Dermis microvascular lymphatic vessel endothelial cell (primary cell): ENCODE measurements at places on chromosomes 4 and X. TPM values are rescaled to one million over a fixed set of nuclear protein-coding genes. Genes with fewer than 3 reads are reported as not detected.

- no peak for DNase-seq
These were observed 198.9 kb upstream of the LDB2 start for GRCh38 chr4:17097362-17097761.

DNA sequence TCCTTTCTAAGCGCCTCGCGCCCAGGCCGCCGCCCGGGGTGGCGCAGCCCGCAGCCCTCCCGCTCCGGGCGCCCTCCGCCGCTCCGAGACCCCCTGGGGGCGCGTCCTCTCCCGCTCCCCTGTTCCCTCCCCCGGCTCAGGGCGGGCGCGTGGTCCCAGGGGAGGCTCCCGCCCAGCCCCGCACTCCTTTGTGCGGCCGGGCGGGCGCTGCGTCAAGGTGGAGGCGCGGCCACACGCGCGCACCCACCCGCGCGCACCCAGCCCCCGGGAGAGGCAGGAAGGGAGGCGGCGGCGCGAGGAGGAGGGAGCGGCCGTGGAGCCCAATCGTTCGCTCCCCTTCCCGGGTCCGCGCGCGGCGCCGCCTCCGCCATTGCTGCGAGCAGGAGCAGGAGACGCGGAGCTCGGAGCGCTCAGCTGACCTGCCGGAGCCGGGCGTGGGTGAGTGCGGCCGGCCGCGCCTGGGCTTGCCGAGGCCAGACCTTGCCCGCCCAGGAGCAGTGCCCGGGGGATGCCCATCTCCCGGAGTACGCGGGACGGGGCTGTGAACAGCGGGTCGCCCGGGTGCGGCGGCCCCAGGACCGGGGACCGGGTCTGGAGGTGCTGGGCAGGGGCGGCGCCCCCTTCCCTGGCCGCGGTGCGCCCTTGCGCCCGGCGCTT, at the start of gene NSG1:
Gene NSG1, plus strand, starts transcription at position 367 of the 657 bp plus-strand sequence. CDS start 528 bp downstream, outside the sequence.
- DNase-seq, result no peak

- DNase-seq, result peak; percentile 19
These were observed 191.8 kb downstream of the BCOR start for GRCh38 chrX:39905946-39906345.

GRCh38 chrX:72346302-72346949, 40.7 kb upstream of the CITED1 start:
- DNase-seq, result no peak

DNA sequence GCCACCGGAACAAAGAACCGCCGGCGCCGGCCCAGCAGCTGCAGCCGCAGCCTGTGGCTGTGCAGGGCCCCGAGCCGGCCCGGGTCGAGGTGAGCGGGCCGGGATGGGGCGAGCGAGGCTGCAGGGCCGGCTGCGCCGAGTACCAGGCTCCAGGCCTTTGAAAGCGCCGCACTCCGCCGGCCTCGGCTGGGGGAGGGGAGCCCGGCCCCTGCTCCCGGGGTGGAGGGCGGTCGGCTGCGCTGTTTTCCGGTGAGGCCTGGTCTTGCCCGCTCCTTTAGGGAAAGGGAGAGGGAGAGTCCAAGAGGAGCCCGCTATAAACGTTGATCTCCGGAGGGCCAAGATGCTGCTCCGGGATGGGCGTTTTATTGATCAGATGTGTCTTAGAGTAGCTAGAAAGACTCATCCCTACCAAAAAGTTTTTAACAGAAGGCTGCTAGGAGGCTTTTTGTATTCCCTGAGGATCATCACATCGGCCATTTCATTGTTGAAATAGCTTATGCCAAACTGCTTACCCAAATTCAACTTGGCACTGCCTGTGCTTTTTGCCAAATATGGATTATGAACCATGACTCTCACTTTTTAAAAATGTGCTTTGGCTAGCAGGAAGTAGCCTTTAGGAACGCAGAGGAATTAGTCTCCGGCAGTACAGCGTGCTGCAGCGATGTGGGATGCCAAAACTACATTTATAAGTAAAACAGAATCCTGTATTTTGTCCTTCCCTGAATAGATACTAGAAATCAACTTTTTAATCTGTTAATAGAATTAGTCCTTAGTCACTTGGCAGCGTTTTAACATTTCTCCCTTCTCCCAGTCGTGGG, 760 bp downstream of the TMEM165 start:
- peak; percentile 46 for DNase-seq

- no peak for DNase-seq
These were observed 177.5 kb downstream of the NAA11 start for GRCh38 chr4:79148369-79148768.

PNMA6F gene
- not detected in 2 replicates for total RNA-seq

NAA11 gene
- total RNA-seq, result not detected in 2 replicates

TLR10 gene
- total RNA-seq, result not detected in 2 replicates

MSMO1 gene
- total RNA-seq, result 79.0 and 134 TPM in 2 replicates

ADGRA3 gene
- 8.6 and 15.3 TPM in 2 replicates for total RNA-seq

XAGE3 gene
- not detected in 2 replicates for total RNA-seq

VCX gene
- not detected in 2 replicates for total RNA-seq
